ENCODE measurements at places on chromosomes 11 and 22. TPM values are rescaled to one million over a fixed set of nuclear protein-coding genes. Genes with fewer than 3 reads are reported as not detected.

The PAMR1 gene
- 1.2 TPM for total RNA-seq

The SLC17A6 gene
- not detected for total RNA-seq

The HORMAD2 gene
- not detected for total RNA-seq

The LUZP2 gene
- total RNA-seq: not detected

The MUC6 gene
- total RNA-seq: not detected

The NTM gene
- not detected for total RNA-seq

The OR8G5 gene
- not detected for total RNA-seq

The C1QTNF4 gene
- 3.7 TPM for total RNA-seq

The OR51B2 gene
- total RNA-seq: not detected

- no peak overlapping the region for H3K4me3 ChIP-seq
- no peak overlapping the region for H3K27ac ChIP-seq
- no peaks in the 10 kb centered on the region for H3K27me3 ChIP-seq
These were observed 94.3 kb downstream of the SLC17A6 start for GRCh38 chr11:22432291-22433093.

- no peak overlapping the region for H3K4me3 ChIP-seq
- no peak overlapping the region for H3K27ac ChIP-seq
- H3K36me3 ChIP-seq: no peaks in the 10 kb centered on the region
- no peak for DNase-seq
These were observed 316.3 kb upstream of the LARGE1 start for GRCh38 chr22:34236527-34236926.

- H3K36me3 ChIP-seq: no peaks in the 10 kb centered on the region
- H3K27ac ChIP-seq: peak overlapping the region; percentile 43
- no peaks in the 10 kb centered on the region for H3K27me3 ChIP-seq
- no peak for DNase-seq
- H3K4me3 ChIP-seq: no peak overlapping the region
These were observed 25.6 kb downstream of the OR2AG2 start for GRCh38 chr11:6746086-6746618.

DNA sequence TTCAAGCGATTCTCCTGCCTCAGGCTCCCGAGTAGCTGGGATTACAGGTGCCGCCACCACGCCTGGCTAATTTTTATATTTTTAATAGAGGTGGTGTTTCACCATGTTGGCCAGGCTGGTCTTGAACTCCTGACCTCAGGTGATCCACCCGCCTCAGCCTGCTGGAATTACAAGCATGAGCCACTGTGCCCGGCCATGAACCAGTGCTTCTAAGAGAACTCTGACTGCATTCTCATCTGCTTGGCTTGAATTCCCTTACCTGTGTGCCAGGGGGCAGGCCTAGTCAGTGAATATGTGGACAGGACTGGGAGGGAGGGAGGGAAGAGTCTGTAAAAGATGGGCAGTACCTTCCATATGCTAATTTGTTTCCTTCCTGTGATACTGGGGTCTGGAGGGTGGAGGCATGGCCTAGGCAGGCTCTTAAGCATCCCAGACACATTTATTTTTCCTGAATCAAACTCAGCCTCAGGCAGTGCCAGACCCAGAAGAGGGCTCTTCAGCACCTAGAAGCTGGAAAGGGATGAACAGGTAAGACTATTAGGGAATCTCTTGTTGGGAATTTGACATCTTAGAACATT, 6.6 kb downstream of the RPS25 start:
- no peak overlapping the region for H3K4me3 ChIP-seq
- H3K4me1 ChIP-seq: peaks cover 6% of the 10 kb centered on the region
- DNase-seq: no peak
- peaks cover 53% of the 10 kb centered on the region for H3K36me3 ChIP-seq
- H3K27ac ChIP-seq: no peak overlapping the region

DNA sequence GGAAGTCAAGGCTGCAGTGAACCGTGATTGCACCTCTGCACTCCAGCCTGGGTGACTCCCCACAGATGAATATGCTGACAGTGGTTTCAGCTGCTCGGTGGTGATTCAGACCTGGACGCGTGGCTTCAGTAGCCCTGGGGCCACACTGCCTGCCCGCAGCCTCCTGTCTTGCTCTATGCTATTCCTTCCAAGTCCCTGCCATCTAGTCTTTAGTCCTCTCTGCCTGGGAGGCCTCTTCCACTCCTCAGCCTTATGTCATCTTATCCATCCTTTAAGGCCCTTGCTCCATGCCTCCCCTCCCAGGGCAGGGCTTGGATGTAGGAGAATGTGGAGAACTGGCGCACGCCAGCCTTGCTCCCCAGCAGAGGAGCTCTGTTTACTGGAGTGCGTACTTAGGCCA, 23.0 kb downstream of the YDJC start:
- DNase-seq: no peak
- H3K27me3 ChIP-seq: no peaks in the 10 kb centered on the region
- no peak overlapping the region for H3K27ac ChIP-seq
- peaks cover 6% of the 10 kb centered on the region for H3K4me1 ChIP-seq
- no peaks in the 10 kb centered on the region for H3K36me3 ChIP-seq

DNA sequence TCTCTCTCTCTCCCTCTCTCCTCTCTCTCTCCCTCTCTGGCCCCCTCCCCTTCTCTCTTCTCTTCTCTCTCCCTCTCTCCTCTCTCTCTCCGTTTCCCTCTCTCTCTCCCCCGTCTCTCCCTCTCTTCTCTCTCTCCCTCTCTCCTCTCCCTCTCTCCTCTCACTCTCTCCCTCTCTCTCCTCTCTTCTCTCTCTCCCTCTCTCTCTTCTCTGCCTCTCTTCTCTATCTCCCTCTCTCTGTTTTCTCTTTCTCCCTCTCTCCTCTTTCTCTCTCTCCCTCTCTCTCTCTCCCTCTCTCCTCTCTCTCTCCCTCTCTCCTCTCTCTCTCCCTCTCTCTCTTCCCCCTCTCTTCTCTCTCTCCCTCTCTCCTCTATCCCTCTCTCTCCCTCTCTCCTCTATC, 98.3 kb upstream of the FGF3 start:
- H3K4me3 ChIP-seq: no peak overlapping the region
- H3K4me1 ChIP-seq: no peaks in the 10 kb centered on the region
- no peaks in the 10 kb centered on the region for H3K36me3 ChIP-seq
- no peak overlapping the region for H3K27ac ChIP-seq
- H3K27me3 ChIP-seq: no peaks in the 10 kb centered on the region
- no peak for DNase-seq

DNA sequence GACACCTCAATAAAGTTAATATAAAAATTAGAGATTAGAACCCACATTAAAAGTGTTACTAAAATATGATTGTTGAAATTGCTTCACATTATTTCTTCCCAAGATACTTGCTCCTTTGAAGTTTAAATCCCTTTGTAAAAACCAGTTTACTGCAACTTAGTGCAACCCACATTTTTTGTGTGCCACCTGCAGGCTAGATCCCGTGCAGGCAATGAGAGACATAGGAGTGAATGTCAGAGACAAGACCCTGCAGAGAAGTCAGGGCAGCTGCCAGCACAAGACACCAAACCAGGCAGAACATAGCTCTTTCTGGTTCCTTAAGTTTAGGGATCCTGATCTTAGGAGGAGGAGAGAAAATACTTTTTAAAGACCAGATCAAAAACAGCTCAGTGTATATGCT, 142.8 kb upstream of the MTNR1B start:
- H3K27ac ChIP-seq: no peak overlapping the region
- peaks cover 16% of the 10 kb centered on the region for H3K4me1 ChIP-seq
- H3K27me3 ChIP-seq: no peaks in the 10 kb centered on the region
- H3K36me3 ChIP-seq: no peaks in the 10 kb centered on the region
- peak; percentile 7 for DNase-seq
- no peak overlapping the region for H3K4me3 ChIP-seq

DNA sequence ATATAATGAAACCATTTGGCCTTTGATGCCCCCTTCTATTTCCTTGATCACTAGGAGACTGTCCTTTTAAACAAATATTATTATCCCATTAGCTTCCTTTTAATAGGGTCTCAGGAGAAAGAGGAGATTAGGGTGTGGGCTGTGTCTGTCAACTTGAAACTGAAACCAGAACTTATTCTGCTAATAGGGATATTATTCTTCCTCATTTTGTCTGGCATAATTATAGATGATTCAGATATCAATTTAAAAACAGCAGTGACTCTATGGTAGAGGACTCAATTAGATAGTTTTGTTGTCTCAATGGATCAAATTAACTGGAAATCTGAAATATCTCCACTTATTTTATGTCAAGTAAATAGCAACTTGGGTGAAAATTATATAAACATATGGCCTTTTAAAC, 584.9 kb upstream of the CCDC90B start:
- no peak for DNase-seq
- no peak overlapping the region for H3K4me3 ChIP-seq

GRCh38 chr11:64924910-64925284, 408 bp downstream of the PPP2R5B start:
- peak overlapping the region; percentile 95 for H3K27ac ChIP-seq
- peak; percentile 33 for DNase-seq
- H3K27me3 ChIP-seq: no peaks in the 10 kb centered on the region
- H3K4me3 ChIP-seq: peak overlapping the region; percentile 53

DNA sequence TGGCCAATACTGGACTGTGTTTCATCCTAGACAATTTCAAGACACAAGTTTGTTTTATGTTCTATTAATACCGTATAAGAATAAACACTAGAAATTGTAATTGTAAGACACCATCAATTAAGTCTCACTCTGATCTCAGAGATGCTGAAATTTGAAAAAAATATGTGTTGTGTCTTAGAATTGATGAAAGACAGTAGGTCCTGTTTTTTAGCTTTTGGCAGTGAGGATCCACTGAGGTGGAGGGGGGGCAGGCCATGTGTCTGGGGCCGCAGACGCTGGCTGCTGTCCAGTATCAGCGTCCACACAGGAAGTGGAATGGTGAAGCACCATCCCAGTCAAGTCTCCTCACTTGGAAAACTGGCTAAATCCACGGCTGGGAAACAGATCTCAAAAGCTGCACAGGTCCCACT, 22.5 kb upstream of the ALG8 start:
- H3K4me3 ChIP-seq: no peak overlapping the region
- H3K27me3 ChIP-seq: no peaks in the 10 kb centered on the region
- DNase-seq: peak; percentile 41
- H3K36me3 ChIP-seq: no peaks in the 10 kb centered on the region

GRCh38 chr11:217704-218103, 10.2 kb downstream of the RIC8A start:
- H3K36me3 ChIP-seq: peaks cover 28% of the 10 kb centered on the region
- DNase-seq: no peak
- H3K4me1 ChIP-seq: no peaks in the 10 kb centered on the region
- H3K27ac ChIP-seq: no peak overlapping the region

DNA sequence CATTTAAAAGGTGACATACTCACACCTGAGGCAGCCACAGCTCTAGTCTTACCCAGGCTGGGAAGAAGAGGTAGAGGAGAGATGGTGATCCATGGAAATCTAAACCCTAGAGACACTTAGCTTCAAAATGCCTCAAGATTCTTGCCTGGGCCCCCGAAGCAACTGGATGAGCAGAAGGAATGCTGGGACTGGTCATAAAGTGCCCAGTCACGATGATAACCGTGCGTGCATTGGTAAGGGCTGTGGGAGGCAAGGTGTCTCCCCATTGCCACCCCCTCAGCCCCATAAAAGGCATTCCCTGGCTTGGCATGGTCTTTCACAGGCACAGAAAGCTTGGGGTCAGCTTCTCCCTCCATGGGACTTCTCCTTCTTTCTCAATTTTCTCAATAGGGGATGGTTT, 144.5 kb downstream of the DSCAML1 start:
- no peaks in the 10 kb centered on the region for H3K36me3 ChIP-seq
- H3K4me3 ChIP-seq: no peak overlapping the region
- H3K4me1 ChIP-seq: no peaks in the 10 kb centered on the region
- H3K27me3 ChIP-seq: no peaks in the 10 kb centered on the region

- H3K36me3 ChIP-seq: no peaks in the 10 kb centered on the region
- no peaks in the 10 kb centered on the region for H3K27me3 ChIP-seq
- no peaks in the 10 kb centered on the region for H3K4me1 ChIP-seq
- H3K4me3 ChIP-seq: no peak overlapping the region
- no peak overlapping the region for H3K27ac ChIP-seq
- no peak for DNase-seq
These were observed 585.5 kb downstream of the NTM start for GRCh38 chr11:131955904-131956303.

- H3K27ac ChIP-seq: no peak overlapping the region
- no peak overlapping the region for H3K4me3 ChIP-seq
- H3K4me1 ChIP-seq: no peaks in the 10 kb centered on the region
- H3K36me3 ChIP-seq: no peaks in the 10 kb centered on the region
These were observed 2.4 kb downstream of the CASP1 start for GRCh38 chr11:105032495-105032894.

DNA sequence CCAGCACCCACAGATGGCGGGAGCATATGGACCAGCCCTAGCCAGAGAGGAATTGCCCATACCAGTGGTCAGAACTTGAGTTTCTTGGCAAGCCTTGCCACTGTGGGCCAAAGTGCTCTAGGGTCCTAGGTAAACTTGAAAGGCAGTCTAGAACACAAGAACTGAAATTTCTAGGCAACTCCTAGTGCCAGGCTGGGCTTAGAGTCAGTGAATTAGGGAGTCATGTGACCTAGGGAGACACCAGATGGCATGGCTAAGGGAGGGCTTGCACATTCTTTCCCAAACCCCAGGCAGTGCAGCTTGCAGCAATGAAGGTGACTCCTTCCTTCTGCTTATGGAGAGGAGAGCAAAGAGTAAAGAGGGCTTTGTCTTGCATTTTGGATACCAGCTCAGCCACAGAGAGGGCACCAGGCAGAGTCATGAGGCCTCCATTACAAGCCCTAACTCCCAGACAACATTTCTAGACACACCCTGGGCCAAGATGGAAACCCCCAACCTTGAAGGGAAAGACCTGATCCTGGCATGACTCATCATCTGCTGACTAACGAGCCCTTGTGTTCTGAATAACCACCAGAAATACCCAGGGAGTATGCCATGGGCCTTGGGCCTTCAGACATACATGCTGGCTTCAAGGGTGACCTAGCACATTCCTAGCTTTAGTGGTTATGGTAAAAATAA, 19.2 kb upstream of the OR56A3 start:
- no peak overlapping the region for H3K4me3 ChIP-seq
- no peaks in the 10 kb centered on the region for H3K36me3 ChIP-seq
- H3K27me3 ChIP-seq: no peaks in the 10 kb centered on the region
- no peak overlapping the region for H3K27ac ChIP-seq
- no peaks in the 10 kb centered on the region for H3K4me1 ChIP-seq

GRCh38 chr22:49866134-49866533, 12.5 kb downstream of the ZBED4 start:
- no peak overlapping the region for H3K27ac ChIP-seq
- no peak for DNase-seq
- no peaks in the 10 kb centered on the region for H3K4me1 ChIP-seq
- no peaks in the 10 kb centered on the region for H3K36me3 ChIP-seq
- no peak overlapping the region for H3K4me3 ChIP-seq

DNA sequence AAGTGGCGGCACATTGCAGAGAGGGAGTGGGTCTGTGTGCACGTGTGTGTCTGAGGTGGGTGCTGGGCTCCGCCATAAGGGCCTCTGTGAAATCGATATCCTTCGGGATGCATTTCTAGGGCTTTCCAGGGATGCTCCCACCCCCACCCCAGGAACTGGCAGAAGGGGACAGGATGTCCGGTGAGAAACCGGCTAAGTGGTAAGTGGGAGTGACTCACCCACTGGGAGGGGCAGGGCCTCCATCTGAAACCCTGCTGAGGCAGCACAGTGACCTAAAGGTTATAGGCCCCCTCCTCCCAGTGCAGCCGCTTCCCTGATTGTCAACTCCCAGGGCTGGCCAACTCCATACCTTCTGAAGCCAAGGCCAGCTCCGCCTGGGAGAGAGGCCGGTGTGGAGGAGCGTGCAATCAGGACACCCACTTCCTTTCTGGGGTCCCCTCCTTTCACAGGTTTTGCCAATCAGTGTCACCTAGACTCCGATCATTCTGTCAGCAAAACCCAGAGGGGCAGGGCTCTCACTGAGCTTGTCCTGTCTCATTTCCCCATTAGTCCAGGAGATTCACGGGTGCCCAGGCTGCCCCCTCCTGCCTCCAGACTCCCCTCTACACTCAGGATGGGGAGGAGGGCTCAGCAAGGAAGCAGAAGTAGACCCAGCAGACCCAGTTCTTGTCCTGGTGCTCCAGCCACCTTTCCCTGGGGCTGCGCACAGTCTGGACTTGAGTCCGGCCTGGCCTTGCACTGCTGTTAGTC, 44.5 kb downstream of the NECTIN1 start:
- DNase-seq: no peak
- H3K4me3 ChIP-seq: no peak overlapping the region
- H3K27me3 ChIP-seq: no peaks in the 10 kb centered on the region
- H3K4me1 ChIP-seq: no peaks in the 10 kb centered on the region
